Hepatocyte (in vitro differentiated cells): ENCODE measurements at places on chromosomes 12 and 14. TPM values are rescaled to one million over a fixed set of nuclear protein-coding genes. Genes with fewer than 3 reads are reported as not detected.

GSC gene
- 0.17 TPM in 1 of 2 replicates, not detected in the other for total RNA-seq

KRT79 gene
- 0.07 TPM in 1 of 2 replicates, not detected in the other for total RNA-seq

C14orf132 gene
- total RNA-seq: 16.3 and 17.0 TPM in 2 replicates

CD4 gene
- total RNA-seq: 2.4 and 2.7 TPM in 2 replicates

RERGL gene
- 0.70 and 0.80 TPM in 2 replicates for total RNA-seq

ABCD2 gene
- 0.16 and 0.17 TPM in 2 replicates for total RNA-seq

DNA sequence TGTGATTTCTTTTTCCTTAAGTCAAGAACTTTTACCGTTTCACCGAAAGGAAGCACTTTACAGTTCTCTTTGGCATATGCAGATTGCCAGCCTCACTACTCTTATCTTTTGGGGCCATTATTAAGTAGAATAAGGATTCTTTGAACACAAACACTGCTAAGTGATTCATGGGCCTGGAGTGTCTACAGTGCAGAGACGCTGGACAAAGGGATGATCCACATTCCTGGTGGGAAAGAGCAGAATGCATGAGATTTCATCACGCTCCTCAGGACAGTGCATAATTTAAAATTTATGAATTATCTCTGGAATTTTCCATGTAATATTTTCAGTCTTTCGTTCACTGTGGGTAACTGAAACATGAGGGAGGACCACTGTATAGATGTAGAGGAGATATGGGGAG is 90.2 kb downstream of the TTLL5 start:
- DNase-seq: peak; percentile 4

DNA sequence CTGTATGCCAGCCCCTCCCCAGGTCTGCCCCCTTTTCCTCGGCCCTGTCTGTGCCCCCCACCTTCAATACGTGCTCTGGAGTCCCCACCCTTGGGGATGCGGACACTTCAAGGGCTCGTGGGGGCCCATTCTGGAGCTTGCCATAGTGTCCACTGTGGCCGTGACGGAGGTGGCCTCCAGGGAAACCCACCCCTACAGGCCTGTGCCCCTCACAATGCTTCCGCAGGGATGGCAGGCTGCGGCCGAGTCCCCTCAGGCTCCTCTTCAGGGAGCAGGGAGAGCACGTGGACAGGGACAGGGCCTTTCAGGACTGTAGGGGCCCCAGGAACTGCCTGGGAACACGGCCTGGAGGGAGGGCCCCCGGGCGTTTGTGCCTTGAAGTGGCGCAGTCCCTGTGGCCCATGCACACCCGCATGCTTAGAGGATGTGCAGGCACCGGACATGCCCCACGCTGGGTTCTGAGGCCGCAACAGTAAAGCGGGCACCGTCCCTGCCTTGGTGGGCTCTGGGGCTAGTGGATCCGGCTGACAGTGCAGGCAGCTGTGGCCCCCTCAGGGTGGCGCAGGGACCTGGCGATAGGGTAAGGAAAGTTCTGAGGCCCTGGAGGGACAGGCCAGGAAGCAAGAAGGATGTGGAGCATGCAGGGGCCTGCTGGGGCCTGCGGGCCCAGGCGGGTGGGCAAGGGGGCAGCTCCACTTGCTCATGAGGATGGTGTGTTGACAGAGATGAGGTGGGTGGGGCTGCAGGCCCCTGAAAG is 209.0 kb upstream of the RTL1 start:
- no peak for DNase-seq

DNA sequence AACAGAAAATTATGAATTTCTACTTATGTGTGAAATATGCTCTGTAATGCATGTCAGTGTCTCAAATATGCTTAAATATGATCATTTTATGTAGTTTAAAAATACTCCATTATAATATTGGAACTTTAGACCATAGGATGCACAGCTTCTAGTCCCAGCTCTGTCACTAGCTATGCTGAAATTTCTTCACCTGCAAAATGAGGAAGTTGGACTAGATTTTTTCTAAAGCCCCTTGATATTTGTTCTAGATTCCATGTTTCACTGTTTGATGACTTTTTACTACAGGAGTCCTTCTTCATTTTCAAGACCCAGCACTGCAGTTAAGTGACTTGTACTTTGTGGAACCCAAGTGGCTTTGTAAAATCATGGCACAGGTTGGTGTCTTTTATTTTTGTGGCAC is 90.1 kb downstream of the LRRK2 start:
- DNase-seq: no peak

DNA sequence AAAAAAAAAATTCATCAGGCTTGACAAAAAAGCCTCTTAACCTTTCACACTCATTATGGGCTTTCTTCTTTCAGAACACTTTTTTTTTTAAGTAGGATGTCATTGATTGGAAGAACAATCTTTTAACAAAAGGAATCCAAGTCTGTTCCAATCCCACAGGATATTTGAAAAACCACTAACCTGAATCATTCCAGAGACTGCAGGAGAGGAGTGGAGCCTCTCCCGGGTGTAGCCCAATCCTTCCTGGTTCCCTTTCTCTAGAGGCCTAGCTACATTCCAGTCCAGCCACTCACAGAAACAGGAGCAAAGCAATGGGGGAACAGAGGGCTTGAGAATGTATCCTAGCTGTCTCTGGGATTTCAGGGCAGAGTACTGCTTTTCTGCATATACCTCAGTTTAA is 4.3 kb downstream of the MFAP5 start:
- no peak for DNase-seq

DNA sequence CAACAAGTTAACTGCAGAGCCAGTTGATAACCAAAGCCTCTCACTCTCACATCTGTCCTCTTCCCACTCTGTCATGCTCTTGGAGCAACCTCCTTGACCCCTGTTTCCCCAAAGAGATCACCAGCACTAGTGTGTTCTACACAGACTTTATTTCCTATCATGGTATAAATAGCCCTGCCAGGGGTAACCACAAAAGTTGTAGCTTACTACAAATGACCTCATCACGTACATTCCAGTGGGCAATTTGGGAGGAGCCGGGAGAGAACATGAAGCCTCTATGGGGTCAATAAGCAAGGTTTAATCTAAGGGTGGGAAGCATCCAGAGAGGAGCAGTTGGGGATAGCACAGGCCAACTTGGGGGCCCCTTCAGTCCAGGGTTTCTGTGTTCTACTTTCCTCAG is 186.5 kb downstream of the KCNA5 start:
- DNase-seq: no peak

DNA sequence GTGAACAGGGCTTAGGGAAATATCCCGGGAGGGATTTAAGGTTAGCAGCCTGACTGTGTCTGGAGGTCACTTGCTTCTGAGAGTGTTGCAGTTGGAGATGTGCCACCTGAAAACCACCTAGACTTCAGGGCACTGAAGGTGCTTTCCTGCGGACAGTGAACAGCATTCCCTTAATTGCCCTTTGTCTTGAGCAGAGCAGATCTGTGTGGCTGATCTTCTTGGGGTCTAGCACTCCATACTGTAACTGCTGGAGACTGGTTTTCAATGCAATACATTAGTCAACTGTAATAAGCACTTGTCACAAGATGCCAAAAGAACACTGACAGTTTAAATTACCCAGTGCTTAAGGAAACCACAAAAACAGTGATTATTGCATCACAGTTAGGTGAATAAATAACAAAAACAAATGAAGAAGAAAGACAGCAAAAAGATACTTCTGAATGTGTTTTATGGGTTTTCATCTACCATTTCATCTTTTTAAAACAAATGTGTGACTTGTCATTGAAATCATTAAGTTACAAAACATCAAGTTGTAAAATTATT is 111.8 kb downstream of the PRIMA1 start:
- no peak for DNase-seq

- DNase-seq: no peak
Observed at GRCh38 chr14:75460394-75460793, 32.6 kb downstream of the JDP2 start.

GRCh38 chr14:75917946-75918335 is 63.9 kb downstream of the TGFB3 start:
- DNase-seq: no peak

- no peak for DNase-seq
Observed at GRCh38 chr14:95664066-95664465, 22.2 kb upstream of the TCL1B start.

DNA sequence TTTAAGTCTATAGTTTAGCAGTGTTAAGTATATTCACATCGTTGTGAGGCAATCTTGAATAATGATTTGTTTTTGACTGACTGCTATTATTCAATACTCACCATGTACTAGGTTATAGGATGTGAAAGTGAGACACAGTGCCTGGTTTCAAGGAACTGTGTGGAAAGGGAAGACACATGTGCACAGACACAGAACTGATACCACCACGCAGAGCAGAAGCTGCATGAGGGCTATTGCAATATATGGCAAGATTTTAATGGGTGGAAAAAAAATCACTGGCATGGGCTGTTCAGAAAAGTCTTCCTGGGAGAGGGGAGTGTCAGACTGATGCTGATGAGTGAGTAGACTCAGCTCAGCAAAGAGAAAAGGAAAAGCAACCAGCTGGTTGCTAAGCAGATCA is 10.4 kb downstream of the SLC7A8 start:
- no peak for DNase-seq

GRCh38 chr12:113740699-113741098 is 225.4 kb downstream of the RBM19 start:
- DNase-seq: no peak

GRCh38 chr12:112586148-112586783 is 167.5 kb downstream of the PTPN11 start:
- no peak for DNase-seq

DNA sequence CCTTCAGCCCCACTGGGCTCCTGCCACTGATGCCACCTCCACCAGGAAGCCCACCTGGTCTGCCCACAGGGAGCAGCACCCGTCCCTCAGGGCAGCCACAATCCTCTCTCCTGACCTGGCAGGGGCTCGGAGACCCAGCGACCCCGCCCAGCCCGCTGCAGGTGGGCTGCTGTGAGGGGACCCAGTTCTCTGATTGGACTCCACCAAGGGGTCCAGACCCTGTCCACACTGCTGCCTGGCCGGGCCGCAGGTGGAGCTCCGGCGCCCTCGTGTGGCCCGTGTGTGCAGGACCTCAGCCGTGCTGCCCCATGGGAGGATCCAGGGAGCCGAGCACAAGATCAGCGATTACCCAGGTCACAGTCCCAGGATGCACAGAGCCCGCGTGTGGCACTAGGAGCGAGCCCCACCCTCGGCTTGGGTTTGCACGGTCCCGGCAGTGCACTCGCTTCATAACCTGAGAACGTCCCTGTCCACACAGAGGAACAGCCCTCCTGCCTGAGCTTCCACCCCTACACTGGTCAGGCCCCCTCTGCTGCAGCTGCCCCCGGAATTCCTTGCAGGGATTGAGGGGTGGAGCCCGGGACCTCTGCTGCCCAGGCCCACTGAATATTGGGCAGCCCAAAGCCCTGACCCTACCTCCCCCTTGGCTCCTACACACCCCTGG is 35.4 kb upstream of the TMEM179 start:
- peak; percentile 87 for DNase-seq

DNA sequence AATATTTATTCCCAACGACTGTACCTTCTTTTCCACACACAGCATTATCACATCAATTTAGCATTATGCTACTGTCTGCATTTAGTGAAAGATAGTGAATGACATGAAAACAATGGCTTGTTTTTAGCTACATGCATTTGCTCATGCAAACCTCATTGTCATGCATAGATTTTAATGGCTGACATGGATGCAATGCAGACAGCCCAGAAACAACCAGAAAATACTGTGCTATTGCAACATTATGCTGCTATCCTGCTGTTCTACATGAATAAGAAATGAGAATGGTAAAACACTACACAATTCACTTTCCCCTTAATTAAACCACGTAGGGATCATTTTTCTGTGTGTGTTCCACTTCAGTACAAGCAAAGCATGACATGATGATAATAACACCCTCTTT is 90.8 kb downstream of the LIN7A start:
- DNase-seq: no peak

- no peak for DNase-seq
Observed at GRCh38 chr14:27145170-27145569, 547.3 kb upstream of the NOVA1 start.

DNA sequence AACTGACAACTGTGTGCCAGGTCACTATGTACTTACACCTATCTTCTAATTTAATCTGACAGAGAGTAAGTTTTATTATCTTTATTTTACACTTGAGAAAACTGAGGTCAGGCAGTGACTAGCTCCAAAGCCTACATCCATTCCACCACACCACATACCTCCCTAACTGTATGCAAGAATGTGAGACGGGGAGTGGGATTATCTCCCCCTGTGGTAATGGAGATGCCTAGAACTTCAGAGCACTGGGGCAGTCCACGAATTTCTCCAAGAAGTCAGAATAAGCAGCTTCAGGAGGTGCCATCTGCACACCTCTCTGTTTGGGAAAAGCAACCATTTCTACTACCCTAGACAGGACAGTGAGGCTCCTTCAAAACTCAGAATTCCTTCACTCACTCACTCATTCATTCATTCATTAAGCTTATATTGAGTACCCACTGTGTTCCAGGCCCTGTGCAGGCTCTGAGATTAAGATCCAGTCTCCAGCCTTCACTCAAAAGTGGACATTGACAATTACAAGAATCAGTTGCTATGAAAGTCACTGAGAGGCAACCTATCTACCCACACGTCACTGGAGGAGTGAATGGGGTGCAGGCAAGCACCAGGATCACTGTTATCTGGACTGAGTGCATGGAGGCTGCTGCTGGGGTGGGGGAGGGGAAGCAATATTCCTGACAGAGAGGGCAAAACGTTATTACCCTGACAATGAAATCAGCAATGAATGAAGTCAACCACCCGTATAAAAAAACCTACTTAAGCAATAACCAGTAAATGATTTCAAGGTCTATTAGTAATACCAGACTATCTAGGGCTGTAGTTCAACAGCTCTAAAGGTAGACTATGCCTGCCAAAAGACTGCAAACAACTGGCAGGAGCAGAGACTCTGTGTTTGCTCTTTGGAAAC is 18.0 kb downstream of the SLC7A7 start:
- peak; percentile 27 for DNase-seq

GRCh38 chr12:76611533-76611932 is 52.0 kb upstream of the OSBPL8 start:
- DNase-seq: no peak

- no peak for DNase-seq
Observed at GRCh38 chr14:74737753-74738325, 24.9 kb downstream of the FCF1 start.

DNA sequence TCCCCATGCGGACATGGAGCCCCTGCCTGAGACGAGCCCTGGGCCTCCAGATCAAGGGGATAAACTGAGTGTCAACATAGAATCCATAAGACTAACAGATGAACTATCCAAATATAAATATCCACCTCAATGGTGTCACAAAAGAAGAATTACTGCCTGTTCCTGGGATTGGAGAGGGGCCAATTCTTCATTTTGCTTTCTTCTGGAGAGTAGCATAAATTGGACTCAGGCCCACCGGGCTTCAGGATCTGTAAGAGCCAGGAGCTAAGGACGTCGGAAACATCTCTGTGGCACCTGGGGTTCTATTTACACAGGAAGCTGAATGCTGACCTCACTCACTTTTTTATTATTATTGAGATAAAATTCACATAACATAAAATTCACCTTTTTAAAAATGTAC is 408.2 kb upstream of the CCDC196 start:
- DNase-seq: no peak
